CD4-positive, alpha-beta T cell (primary cell): ENCODE measurements at places on chromosomes 2 and 18.

DNA sequence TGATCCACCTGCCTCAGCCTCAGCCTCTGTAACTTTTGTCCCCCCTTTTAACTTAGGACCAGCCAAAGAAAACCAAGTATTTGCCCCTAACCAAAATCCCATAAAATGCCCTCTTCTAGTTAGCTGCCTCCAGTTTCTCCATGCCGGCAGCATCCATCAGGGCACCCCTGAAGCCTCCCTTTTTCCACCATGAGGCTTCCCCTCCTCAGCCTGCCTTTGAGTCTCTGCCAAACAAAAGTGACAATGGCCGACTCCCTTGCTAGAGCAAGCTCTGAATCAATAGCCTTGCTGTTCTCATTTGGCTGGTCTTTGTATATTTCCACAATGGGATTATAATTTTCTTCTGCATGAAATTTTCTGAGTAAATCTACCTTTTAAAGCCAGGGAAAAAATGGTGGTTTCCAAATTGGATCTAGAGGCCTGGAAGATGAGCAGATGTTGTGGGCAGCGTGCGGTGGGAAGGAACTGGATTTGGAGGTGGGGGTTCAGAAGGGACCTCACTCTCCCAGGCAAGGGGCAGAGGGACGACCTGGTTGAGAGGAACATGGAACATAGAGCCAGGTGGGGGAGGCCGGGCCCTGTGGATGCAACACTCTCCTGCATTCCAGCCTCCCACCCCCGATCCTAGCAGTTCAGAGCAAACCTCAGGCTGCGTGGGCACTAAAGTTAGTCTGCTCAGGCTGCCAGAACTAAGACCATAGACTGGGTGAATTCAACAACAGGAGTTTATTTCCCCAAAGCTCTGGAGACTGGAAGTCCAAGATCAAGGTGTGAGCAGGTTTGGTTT is 80.6 kb downstream of the HS6ST1 start:
- no peaks in the 10 kb centered on the region for H3K36me3 ChIP-seq
- H3K27ac ChIP-seq, result no peak overlapping the region
- no peaks in the 10 kb centered on the region for H3K27me3 ChIP-seq
- H3K4me3 ChIP-seq, result no peak overlapping the region
- H3K4me1 ChIP-seq, result peaks cover 7% of the 10 kb centered on the region
- no peak for DNase-seq

DNA sequence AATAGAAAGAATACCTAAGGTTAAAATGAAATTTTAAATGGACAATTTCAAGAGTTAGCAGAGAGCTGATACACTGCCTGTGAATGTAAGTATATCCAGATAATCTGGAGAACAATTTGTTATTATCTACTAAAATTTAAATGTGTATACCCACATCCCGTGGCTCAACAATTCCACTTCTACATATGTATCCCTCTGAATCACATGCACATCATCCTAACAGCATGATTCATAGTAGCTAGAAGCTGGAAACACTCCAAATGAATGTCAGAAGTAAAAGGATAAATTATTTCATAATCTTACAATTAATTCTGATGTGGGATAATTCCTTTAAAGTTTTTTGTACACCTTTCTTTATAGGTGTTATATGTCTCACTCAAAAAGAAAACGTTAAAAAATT is 87.9 kb downstream of the CNTNAP5 start:
- DNase-seq, result no peak
- H3K36me3 ChIP-seq, result no peaks in the 10 kb centered on the region
- no peak overlapping the region for H3K4me3 ChIP-seq
- no peaks in the 10 kb centered on the region for H3K4me1 ChIP-seq

DNA sequence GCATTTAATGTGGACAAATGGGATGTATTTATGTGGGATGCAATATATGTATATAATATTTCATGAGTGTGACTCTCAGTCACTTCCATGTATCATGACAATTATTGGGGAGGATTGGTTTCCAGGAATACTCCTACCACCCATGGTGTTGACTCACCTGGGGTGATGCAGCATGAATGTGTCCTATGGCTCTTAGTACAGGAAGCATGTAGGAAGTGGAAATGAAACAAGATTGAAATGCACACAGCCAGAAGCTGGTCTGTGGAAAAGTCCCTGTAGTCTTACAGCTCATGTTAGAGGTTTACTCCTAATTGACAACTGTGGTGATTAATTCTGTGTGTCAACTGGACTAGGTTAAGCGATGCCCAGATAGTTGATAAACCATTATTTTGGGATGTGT is 89.3 kb upstream of the HAAO start:
- H3K36me3 ChIP-seq, result no peaks in the 10 kb centered on the region
- no peaks in the 10 kb centered on the region for H3K27me3 ChIP-seq

- no peak overlapping the region for H3K27ac ChIP-seq
- H3K36me3 ChIP-seq, result no peaks in the 10 kb centered on the region
- H3K27me3 ChIP-seq, result no peaks in the 10 kb centered on the region
- H3K4me1 ChIP-seq, result no peaks in the 10 kb centered on the region
- H3K4me3 ChIP-seq, result no peak overlapping the region
These were observed 44.5 kb downstream of the SUMO1 start for GRCh38 chr2:202193881-202194353.

- no peak overlapping the region for H3K27ac ChIP-seq
- H3K27me3 ChIP-seq, result no peaks in the 10 kb centered on the region
These were observed 638.0 kb upstream of the ZEB2 start for GRCh38 chr2:145157741-145158591.

DNA sequence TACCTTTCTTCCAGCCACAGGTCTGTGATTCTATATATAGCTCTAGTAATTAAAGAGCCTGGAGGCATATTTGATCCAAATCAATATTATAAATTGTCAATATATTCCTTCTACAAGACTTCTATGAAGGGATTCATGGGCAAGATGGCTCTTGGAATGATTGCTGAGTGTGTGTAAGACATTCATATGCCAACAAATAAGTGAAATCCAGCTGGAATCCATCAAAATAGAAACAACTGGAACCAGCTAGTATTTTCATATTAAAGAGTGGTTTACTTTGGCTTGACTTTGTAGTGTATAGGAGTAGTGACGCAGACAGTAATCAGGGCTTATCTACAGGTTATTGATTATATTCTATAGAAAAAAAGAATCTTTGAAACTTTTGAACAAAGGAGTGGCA is 83.4 kb downstream of the CALCRL start:
- H3K27ac ChIP-seq, result no peak overlapping the region
- no peaks in the 10 kb centered on the region for H3K4me1 ChIP-seq
- H3K4me3 ChIP-seq, result no peak overlapping the region
- H3K27me3 ChIP-seq, result no peaks in the 10 kb centered on the region
- DNase-seq, result no peak

- no peak overlapping the region for H3K27ac ChIP-seq
- no peak for DNase-seq
- H3K4me3 ChIP-seq, result no peak overlapping the region
- no peaks in the 10 kb centered on the region for H3K27me3 ChIP-seq
- no peaks in the 10 kb centered on the region for H3K36me3 ChIP-seq
These were observed 9.1 kb downstream of the ALPI start for GRCh38 chr2:232465061-232465460.

- H3K4me1 ChIP-seq, result no peaks in the 10 kb centered on the region
- H3K27me3 ChIP-seq, result no peaks in the 10 kb centered on the region
- H3K4me3 ChIP-seq, result no peak overlapping the region
- H3K27ac ChIP-seq, result no peak overlapping the region
- DNase-seq, result no peak
These were observed 322.9 kb upstream of the KCNJ3 start for GRCh38 chr2:154375579-154375931.

DNA sequence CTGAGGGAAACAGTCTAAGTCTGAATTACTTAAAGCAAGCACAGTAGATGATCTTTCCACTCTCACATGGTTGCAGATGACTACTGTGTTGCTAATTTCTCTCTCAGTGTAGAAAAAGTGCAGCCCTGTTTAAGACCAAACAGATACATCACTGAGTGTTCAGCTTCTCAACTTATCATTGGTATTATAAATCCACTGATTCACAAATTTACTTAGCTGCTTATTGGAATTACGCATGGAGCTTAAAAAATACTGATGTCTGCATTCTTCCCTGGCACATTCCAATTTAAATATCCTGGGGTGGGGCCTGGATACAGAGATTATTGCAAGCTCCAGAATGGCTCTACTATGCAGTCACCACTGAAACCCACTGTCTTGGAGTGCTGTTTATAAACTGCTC is 411.2 kb downstream of the RND3 start:
- H3K27ac ChIP-seq, result no peak overlapping the region
- no peak overlapping the region for H3K4me3 ChIP-seq
- no peaks in the 10 kb centered on the region for H3K36me3 ChIP-seq
- H3K4me1 ChIP-seq, result no peaks in the 10 kb centered on the region
- DNase-seq, result no peak

- peaks cover 3% of the 10 kb centered on the region for H3K4me1 ChIP-seq
- no peak overlapping the region for H3K4me3 ChIP-seq
- DNase-seq, result no peak
- H3K27ac ChIP-seq, result no peak overlapping the region
- no peaks in the 10 kb centered on the region for H3K27me3 ChIP-seq
These were observed 66.5 kb downstream of the STK39 start for GRCh38 chr2:168180914-168181313.

DNA sequence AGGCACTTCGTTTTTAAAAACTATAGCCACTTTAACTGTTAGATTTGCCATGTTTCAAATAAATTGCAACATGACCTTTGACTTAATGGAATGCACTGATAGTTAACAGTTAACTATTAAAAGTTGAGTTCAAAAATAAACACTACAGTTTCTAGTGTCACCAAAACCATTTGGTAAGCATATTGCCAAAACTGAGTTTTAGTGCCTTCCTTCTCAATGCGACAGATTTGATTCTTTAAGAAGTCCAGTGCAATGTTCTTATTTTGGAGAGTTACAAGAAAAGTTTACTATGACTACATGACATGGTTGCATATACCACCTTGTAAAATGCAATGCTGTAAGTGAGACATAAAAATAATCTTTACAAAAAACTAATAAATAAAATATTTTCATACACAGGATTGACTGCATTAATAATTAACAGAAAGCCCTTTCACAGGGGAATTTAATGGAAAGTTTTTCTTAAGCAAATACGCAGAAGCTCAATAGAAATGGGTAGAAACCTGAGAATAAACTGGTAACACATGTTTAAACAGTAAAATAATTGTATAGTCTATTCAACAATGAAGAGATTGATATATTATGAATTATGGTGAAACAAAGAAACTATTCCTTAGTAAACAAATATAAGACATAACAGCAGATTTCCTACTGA is 53.8 kb downstream of the GRB14 start:
- H3K27ac ChIP-seq, result no peak overlapping the region
- H3K27me3 ChIP-seq, result no peaks in the 10 kb centered on the region
- no peak for DNase-seq
- no peaks in the 10 kb centered on the region for H3K4me1 ChIP-seq

- H3K36me3 ChIP-seq, result no peaks in the 10 kb centered on the region
- H3K27ac ChIP-seq, result no peak overlapping the region
- H3K27me3 ChIP-seq, result no peaks in the 10 kb centered on the region
- peaks cover 7% of the 10 kb centered on the region for H3K4me1 ChIP-seq
These were observed 92.5 kb upstream of the RBBP8 start for GRCh38 chr18:22840606-22841144.

DNA sequence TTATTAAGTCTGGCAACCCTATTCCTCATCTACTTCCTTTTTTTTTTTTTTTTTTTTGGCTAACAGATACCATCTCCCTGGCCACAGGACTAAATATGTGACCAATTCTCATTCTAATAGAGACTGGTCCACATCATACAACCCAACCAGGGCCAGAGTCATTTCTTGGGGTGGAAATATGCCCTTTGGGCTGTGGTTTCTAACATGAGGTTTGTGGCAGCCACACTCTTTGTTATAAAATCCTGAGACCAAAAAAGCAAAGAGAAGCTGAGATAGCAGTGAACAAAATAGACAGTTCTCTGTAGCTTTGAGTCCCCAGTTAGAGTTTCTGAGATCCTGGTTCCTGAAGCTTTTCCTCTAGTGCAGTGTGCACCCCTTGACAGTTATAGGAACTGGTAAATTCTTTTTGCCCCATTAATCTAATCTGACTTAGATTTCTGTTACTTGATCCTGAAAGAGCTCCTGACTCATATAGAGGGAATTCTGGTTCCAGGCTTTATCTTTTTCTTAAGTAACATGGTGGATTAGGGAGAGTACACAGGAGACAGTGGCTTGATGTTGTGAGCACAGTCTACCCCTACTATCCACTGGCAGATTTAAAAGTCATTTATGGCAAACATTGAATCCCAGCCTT is 86.8 kb downstream of the MAIP1 start:
- H3K4me3 ChIP-seq, result no peak overlapping the region
- H3K27ac ChIP-seq, result no peak overlapping the region
- H3K36me3 ChIP-seq, result no peaks in the 10 kb centered on the region
- no peak for DNase-seq

GRCh38 chr2:109013051-109013450 is 24.0 kb upstream of the EDAR start:
- no peak overlapping the region for H3K27ac ChIP-seq
- DNase-seq, result no peak
- H3K4me1 ChIP-seq, result no peaks in the 10 kb centered on the region
- H3K4me3 ChIP-seq, result no peak overlapping the region
- H3K36me3 ChIP-seq, result no peaks in the 10 kb centered on the region

DNA sequence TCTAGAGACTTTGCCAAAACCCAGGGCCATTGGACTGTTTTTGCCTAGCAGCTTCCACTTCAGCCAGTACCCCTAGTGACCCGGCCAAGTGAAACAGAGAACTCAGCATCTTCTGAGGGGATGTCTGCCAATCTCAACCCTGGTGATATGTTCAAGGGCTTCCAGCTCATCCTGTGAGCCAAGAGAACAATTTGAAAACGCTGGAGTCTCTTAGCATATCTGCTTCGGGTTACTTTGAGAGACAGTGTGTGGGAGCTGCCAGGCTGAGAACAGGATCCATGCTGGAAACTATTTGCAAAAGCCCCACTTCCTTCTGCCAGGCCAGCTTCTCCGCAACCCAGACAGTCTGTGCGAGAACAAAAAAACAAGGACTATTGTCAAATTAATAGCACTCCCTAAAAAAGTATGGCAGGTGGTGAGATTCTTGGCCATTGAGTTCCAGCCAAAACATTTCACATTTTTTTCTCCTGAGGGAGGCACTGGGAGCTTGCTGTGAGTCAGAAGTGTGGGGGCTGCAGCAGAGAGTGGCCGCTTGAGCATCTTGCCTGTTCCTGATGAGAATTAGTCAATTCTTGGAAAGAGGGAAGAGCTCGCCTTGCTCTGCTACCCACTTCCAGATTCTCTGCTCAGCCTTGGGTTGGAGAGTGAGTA is 395.6 kb upstream of the TRIB2 start:
- H3K27ac ChIP-seq, result no peak overlapping the region
- H3K36me3 ChIP-seq, result no peaks in the 10 kb centered on the region
- H3K27me3 ChIP-seq, result no peaks in the 10 kb centered on the region
- no peaks in the 10 kb centered on the region for H3K4me1 ChIP-seq
- DNase-seq, result no peak
